Cardiac muscle cell (in vitro differentiated cells and primary cell): ENCODE measurements at places on chromosomes 5 and 9. TPM values are rescaled to one million over a fixed set of nuclear protein-coding genes. Genes with fewer than 3 reads are reported as not detected.
A peak's percentile ranks its signal among the peaks of the same experiment; 100 is the strongest.

- DNase-seq, result no peak
- H3K36me3 ChIP-seq, result no peaks in the 10 kb centered on the region
- H3K27ac ChIP-seq, result no peak overlapping the region
- H3K4me3 ChIP-seq, result no peak overlapping the region
- H3K4me1 ChIP-seq, result no peaks in the 10 kb centered on the region
Measured at GRCh38 chr9:99037769-99038483, 67.0 kb upstream of the TGFBR1 start.

The DIPK1B gene
- 163 and 188 TPM in 2 replicates for total RNA-seq

- no peak overlapping the region for H3K4me3 ChIP-seq
- no peaks in the 10 kb centered on the region for H3K36me3 ChIP-seq
- H3K27ac ChIP-seq, result no peak overlapping the region
- peaks cover 15% of the 10 kb centered on the region for H3K4me1 ChIP-seq
- DNase-seq, result peak; percentile 13
Measured at GRCh38 chr5:151451626-151452520, 4.5 kb downstream of the SLC36A1 start.

DNA sequence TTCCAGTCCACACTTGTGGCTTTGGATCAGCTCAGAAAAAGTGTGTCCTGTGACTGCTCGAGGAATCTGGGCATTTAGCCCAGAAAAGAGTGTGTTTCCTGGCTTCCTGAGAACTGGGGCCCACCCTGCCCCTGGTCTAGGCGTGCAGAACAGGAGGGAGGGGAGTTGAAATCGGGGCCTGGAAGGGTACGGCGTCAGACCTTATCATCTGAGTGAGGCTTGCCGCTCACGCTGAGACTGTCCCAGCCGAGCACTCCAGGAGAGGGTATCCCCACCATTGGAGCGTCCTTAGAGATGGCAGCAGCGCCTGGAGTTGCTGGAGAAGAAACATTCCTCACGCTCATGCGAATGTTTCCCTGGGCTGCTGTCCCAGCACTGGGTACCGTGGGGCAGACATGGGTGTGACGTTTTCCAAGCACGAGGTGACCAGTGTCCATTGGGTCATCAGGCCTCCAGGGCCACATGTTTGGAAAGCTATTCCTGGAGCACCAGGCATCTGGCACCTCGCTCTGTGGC, 22.5 kb downstream of the NEK6 start:
- H3K27me3 ChIP-seq, result no peaks in the 10 kb centered on the region
- H3K36me3 ChIP-seq, result no peaks in the 10 kb centered on the region
- H3K4me1 ChIP-seq, result no peaks in the 10 kb centered on the region
- no peak overlapping the region for H3K4me3 ChIP-seq

The DEPDC1B gene
- total RNA-seq, result 1.6 and 15.7 TPM in 2 replicates

DNA sequence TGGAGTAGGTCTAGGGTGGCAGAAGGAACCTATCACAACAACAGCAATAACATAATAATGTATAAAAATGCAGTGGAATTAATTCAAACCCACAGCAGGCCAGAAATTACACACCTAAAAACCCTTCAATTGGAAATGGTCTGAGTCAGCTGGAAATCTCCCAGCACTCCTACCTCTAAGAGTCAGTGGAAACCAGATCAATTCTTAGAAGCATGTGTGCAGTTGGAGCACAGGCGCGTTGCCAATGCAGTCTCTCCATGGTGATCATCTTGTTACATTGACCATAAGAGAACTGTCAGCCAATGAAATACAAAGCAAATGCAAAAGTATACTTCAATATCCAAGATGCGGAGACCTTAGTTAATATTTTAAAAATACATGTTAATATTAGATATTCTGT, 15.1 kb upstream of the CSNK1G3 start:
- H3K36me3 ChIP-seq, result no peaks in the 10 kb centered on the region
- H3K27me3 ChIP-seq, result no peaks in the 10 kb centered on the region
- no peak overlapping the region for H3K4me3 ChIP-seq
- no peak for DNase-seq
- no peak overlapping the region for H3K27ac ChIP-seq
- no peaks in the 10 kb centered on the region for H3K4me1 ChIP-seq

DNA sequence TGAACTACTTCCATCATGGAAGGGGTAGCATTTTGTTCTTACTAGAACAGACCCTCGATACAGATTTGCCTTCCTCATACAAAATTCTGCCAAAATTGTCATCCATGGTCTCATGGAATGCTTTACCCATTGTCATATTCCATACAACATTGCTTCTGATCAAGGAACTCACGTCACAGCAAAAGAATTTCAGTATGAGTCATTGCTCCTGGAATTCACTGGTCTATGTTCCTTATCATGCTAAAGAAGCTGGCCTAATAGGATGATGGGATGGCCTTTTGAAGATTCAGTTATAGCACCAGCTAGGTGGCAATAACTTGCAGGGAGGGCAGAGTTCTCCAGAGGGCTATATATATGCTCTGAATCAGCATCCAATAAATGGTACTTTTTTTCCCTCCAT, 18.2 kb upstream of the FNIP1 start:
- no peak overlapping the region for H3K27ac ChIP-seq
- H3K36me3 ChIP-seq, result no peaks in the 10 kb centered on the region
- H3K4me1 ChIP-seq, result peaks cover 10% of the 10 kb centered on the region
- H3K4me3 ChIP-seq, result no peak overlapping the region
- DNase-seq, result no peak
- no peaks in the 10 kb centered on the region for H3K27me3 ChIP-seq

GRCh38 chr5:123150089-123150488, 61.0 kb downstream of the PRDM6 start:
- no peak overlapping the region for H3K27ac ChIP-seq
- H3K4me1 ChIP-seq, result peaks cover 31% of the 10 kb centered on the region
- H3K27me3 ChIP-seq, result no peaks in the 10 kb centered on the region
- no peak overlapping the region for H3K4me3 ChIP-seq
- no peak for DNase-seq

- no peak overlapping the region for H3K4me3 ChIP-seq
- no peaks in the 10 kb centered on the region for H3K36me3 ChIP-seq
Measured at GRCh38 chr9:129221979-129222635, 44.0 kb upstream of the IER5L start.

DNA sequence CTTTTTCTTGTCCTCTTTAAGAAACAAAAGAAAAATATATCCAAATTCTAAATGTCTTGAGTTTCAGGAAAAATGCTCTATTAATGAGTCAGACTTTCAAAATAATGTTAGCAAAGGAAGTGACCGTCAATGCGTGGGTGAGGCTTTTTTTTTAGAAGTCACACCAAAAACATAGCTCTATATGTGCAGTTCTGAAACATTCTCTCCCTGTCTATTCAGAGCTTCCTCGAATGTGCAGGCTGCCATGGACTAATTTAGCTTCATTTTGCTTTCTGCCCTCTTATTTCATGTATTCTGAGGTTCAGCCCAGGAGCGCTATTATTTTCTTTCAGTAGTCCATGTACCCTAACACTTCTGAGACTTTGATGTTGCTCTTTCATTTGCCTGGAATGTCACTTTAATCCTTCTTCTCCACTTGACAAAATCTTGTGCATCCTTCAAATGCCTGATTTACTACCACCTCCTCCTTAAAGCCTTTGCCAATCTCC, 72.5 kb upstream of the RASA1 start:
- H3K27me3 ChIP-seq, result no peaks in the 10 kb centered on the region
- no peaks in the 10 kb centered on the region for H3K36me3 ChIP-seq
- no peaks in the 10 kb centered on the region for H3K4me1 ChIP-seq
- peak; percentile 84 for DNase-seq
- H3K27ac ChIP-seq, result no peak overlapping the region

DNA sequence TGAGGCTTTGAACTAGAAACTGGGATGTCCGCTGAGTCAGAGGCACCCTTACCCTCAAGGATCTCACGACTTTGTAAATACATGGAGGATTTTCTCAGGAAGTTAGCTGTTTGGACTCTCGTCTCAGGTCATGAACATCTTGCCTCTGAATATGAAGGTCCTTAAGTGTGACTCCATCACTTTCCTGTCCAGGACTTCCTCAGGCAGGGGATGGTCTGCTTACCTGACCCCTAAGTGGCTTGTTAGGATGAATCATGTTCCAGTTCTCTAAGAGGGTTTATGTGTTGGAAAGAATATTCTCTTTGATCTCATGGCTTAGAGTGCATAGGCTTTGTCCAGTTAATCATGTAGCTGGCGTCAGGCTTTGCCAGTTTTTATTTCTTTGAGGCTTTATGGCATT, 511.7 kb upstream of the KLF4 start:
- no peaks in the 10 kb centered on the region for H3K36me3 ChIP-seq
- H3K27me3 ChIP-seq, result no peaks in the 10 kb centered on the region
- DNase-seq, result no peak
- no peak overlapping the region for H3K4me3 ChIP-seq
- H3K4me1 ChIP-seq, result peaks cover 4% of the 10 kb centered on the region
- no peak overlapping the region for H3K27ac ChIP-seq

The MTREX gene
- 43.9 and 65.2 TPM in 2 replicates for total RNA-seq

The RPS14 gene
- 2,228 and 2,781 TPM in 2 replicates for total RNA-seq

The P4HA2 gene
- total RNA-seq, result 41.0 and 51.3 TPM in 2 replicates

- H3K36me3 ChIP-seq, result no peaks in the 10 kb centered on the region
- H3K4me1 ChIP-seq, result no peaks in the 10 kb centered on the region
- DNase-seq, result no peak
- no peak overlapping the region for H3K27ac ChIP-seq
- H3K4me3 ChIP-seq, result no peak overlapping the region
Measured at GRCh38 chr5:134100283-134101091, 14.0 kb upstream of the TCF7 start.

DNA sequence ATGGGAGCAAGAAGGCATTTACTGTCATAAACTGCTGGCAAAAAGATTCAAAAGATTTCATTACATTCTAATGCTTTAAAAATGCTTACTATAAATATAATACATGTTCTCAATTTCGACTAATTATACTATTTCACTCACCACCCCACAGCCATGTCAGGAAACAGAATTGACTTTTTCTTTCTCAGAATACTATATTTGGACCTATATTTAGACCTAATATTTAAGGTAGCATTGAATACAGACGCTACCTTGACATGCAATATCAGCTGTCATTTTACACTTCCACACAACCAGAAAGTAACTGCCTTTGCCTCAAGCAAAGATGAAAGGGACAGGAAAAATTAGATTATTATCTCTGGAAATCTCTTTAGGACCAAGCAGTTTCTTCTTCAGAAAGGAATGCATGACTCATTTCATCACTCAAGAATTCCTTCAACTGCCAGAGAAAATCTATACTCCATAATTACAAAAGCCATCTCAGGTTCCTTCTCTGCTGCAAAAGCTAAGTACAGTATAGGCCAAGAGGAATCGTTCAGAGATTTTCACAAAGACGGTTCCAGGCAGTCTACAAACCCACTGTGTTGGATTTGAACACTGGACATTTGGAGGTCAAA, 11.8 kb upstream of the UBE2QL1 start:
- no peaks in the 10 kb centered on the region for H3K36me3 ChIP-seq
- no peak overlapping the region for H3K27ac ChIP-seq
- no peak overlapping the region for H3K4me3 ChIP-seq
- no peak for DNase-seq
- H3K4me1 ChIP-seq, result peaks cover 9% of the 10 kb centered on the region
- H3K27me3 ChIP-seq, result peaks cover 35% of the 10 kb centered on the region

DNA sequence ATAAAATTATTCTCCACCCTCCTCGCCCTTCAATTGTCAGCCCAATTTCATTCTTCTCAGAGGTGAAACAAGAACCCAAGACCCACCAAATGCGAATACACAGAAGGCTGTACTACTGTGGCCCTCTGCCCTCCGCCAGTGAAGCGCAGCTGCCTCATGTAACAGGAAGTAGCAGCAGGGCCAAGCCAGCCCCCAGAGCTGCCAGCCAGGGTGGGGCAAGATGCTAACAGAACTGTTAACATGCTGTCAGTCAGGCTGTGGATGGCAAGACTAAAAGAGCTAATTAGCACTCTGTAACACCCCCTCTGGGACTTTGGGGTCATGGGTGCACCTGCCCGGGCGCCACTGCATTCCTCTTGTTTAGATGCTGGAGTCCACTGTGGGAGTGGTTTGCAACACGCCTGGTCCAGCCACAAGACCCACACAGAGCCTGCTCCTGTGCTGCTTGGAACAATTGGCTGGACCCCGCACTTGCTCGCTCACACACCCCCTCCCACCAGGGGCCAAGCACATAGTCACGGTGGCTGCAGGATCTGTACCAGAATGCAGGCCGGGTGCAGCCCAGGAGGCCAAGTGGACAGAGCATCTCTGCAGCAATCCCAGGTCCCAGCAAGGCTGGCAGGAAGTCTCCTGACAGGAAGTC, 14.5 kb upstream of the HEXB start:
- DNase-seq, result no peak
- H3K4me3 ChIP-seq, result no peak overlapping the region
- no peaks in the 10 kb centered on the region for H3K36me3 ChIP-seq
- no peaks in the 10 kb centered on the region for H3K27me3 ChIP-seq
- no peak overlapping the region for H3K27ac ChIP-seq

- no peaks in the 10 kb centered on the region for H3K36me3 ChIP-seq
- H3K4me3 ChIP-seq, result no peak overlapping the region
- H3K27me3 ChIP-seq, result no peaks in the 10 kb centered on the region
- no peak overlapping the region for H3K27ac ChIP-seq
- H3K4me1 ChIP-seq, result no peaks in the 10 kb centered on the region
Measured at GRCh38 chr5:170329524-170329923, 31.9 kb upstream of the LCP2 start.

The C6 gene
- 0.25 and 0.27 TPM in 2 replicates for total RNA-seq

GRCh38 chr5:79333852-79334557, 98.1 kb downstream of the JMY start:
- no peak overlapping the region for H3K27ac ChIP-seq
- H3K4me3 ChIP-seq, result no peak overlapping the region
- H3K4me1 ChIP-seq, result no peaks in the 10 kb centered on the region
- H3K36me3 ChIP-seq, result no peaks in the 10 kb centered on the region

The DNAH5 gene
- under 0.01 and 0.03 TPM in 2 replicates for total RNA-seq

The WDR38 gene
- not detected in 2 replicates for total RNA-seq

The MAML1 gene
- 35.8 and 38.8 TPM in 2 replicates for total RNA-seq

The SLC4A9 gene
- total RNA-seq, result not detected in 2 replicates

- no peaks in the 10 kb centered on the region for H3K36me3 ChIP-seq
- no peaks in the 10 kb centered on the region for H3K27me3 ChIP-seq
- H3K4me3 ChIP-seq, result no peak overlapping the region
- no peak for DNase-seq
- H3K27ac ChIP-seq, result no peak overlapping the region
Measured at GRCh38 chr5:26205121-26205520, 833.3 kb downstream of the CDH9 start.

DNA sequence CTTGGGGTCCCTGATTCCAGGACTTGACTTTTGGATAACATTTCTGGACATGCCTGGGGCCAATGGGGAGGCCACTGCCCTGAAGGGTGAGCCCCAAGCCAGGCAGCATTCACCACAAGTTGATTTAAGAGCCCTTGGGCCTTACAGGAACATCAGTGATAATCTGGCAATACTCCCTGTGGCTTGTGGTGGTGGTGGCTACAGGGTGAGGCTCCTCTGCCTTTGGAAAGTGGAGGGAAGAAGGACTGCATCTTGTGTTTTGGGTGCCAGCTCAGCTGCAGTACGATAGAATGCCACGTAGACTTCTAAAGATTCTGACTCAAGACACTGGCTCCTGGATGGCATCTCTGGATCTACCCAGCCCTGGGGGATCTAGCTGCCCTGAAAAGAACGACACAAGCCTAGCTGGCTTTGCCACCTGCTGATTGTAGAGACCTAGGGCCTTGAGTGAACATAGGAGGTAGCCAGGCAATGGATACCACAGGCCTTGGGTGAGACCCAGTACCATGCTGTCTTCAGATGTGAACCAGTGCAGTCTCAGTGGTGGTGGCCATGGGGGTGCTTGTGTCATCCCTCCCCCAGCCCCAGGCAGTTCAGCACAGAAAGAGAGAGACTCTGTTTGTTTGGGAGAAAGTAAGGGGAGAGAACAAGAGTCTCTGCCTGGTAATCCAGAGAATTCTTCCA, 79.0 kb upstream of the DAP start:
- no peak for DNase-seq
- H3K4me3 ChIP-seq, result no peak overlapping the region
- no peaks in the 10 kb centered on the region for H3K27me3 ChIP-seq
- no peaks in the 10 kb centered on the region for H3K36me3 ChIP-seq
- H3K27ac ChIP-seq, result no peak overlapping the region
- no peaks in the 10 kb centered on the region for H3K4me1 ChIP-seq

GRCh38 chr9:133043449-133044035, 12.7 kb downstream of the GTF3C5 start:
- H3K27me3 ChIP-seq, result no peaks in the 10 kb centered on the region
- no peak for DNase-seq
- H3K4me1 ChIP-seq, result no peaks in the 10 kb centered on the region
